PC-9 (cell line): ENCODE measurements at places on chromosomes 1 and 21. TPM values are rescaled to one million over a fixed set of nuclear protein-coding genes. Genes with fewer than 3 reads are reported as not detected.

GRCh38 chr1:175548774-175549173, 194.6 kb downstream of the TNR start:
- no peak for DNase-seq

- DNase-seq: no peak
Measured at GRCh38 chr1:45787905-45788304, 15.5 kb upstream of the MAST2 start.

- no peak for DNase-seq
Measured at GRCh38 chr1:55285834-55286233, 70.7 kb upstream of the USP24 start.

DNA sequence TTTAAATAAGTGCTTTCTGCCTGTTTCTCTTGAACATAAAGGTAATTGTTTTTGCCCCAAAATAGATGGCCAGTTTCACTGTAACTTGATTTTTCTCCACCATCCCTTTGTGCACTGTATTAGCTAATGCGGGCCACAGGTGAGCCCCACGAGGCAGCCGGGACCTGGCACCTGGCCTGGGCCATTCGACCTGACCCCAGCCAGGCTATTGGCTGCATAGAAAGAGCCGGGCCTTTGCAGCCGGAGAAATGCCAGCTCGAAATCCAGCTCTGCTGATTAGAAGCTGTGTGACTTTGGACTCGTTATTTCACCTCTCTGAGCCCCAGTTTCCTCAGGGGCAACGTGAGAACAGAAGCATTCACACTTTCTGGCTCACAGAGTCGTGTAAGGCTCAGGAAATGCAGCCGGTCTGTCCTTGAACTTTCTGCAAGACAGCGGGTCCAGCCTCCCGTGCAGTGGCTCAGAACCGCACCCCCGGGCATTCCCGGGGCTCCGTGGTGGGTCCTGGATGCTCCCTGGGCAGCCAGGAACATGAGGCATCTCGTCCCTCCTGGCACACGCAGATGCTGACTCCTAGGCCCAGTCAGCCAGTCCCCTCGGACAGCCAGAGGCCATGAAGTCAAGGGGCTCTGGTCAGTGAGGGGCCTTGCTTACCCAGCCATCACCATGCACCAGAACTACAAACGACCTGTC, 37.4 kb upstream of the ACTRT2 start:
- no peak for DNase-seq

DNA sequence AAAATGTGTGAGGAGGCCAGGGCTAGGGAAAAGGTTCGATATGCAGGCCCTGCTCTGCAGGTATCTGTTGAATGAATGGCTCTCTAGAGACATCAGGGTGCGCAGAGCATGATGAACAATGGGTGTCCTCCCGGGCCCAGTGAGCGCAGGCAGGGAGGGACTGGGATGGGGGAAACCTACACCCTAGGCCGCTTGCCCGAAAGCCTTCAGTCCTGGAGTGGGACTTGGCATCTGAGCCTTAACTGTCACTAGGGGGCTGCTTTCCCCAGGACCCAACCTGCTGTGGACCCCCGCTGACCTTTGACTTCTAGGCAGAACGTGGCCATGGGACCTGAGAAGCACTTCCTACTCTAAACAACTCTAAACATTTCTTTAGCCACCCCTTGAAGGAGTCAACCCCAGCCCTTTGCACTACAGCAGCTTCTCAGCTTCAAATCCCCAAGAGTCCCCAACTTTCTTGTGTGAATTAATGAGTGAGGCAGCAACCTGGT, 444 bp upstream of the MAP3K6 start:
- no peak for DNase-seq

GRCh38 chr1:14949270-14949835, 204.2 kb upstream of the TMEM51 start:
- DNase-seq: no peak

DNA sequence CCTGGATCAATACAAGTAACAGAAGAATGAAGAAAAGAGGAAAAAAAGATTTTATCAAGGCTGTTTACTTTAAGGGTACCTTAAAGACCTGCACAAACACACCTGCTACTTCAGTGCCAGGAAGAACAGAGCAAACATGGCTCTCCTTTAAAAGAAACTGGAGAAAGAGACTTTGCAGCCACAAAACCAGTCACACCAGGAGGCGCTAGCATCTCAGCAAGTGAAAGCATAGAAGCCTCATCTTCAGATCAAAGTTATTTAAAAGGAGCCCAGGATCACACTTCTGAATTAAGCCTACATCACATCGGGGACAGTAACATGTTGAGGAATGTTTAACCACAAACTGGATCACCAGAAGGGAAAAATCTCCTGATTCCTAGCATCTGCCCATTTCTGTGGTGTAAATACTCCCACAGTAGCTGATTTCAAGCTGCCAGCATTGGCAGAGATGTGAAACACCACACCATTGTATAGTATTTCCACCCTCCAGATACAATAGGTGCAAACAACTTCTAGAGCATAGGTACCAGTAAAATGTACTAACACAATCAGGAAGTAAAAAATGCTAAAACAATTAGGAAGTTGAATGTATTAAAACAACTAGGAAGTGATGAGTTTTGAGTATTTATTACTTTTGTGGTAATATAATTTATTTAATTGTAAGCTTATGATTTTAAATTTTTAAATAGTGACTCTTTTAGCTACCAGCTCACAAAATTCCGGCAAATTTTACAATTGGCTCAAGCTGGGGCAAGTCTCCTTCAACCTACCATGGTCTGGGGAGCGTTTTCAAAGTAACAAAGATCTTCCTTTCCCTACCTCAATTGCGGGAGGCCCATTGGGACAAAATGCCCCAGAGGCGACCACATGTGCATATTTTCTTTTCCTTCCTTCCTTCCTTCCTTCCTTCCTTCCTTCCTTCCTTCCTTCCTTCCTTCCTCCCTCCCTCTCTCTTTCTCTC, 105.3 kb upstream of the CLDN14 start:
- no peak for DNase-seq

FLG2 gene
- total RNA-seq: not detected in 2 replicates

CELA3A gene
- total RNA-seq: not detected in 2 replicates

FCRL6 gene
- total RNA-seq: not detected in 2 replicates

NPPB gene
- total RNA-seq: not detected in 2 replicates

LCE2C gene
- not detected in 2 replicates for total RNA-seq
